ENCODE measurements at places on chromosomes 12 and 14.
A peak's percentile ranks its signal among the peaks of the same experiment; 100 is the strongest.

- H3K27ac ChIP-seq, result no peak overlapping the region
- H3K4me3 ChIP-seq, result no peak overlapping the region
- no peak for DNase-seq
- H3K36me3 ChIP-seq, result no peaks in the 10 kb centered on the region
- H3K4me1 ChIP-seq, result peaks cover 6% of the 10 kb centered on the region
- peaks cover 2% of the 10 kb centered on the region for H3K27me3 ChIP-seq
Observed at GRCh38 chr12:12663644-12664294, 32.2 kb downstream of the GPR19 start.

DNA sequence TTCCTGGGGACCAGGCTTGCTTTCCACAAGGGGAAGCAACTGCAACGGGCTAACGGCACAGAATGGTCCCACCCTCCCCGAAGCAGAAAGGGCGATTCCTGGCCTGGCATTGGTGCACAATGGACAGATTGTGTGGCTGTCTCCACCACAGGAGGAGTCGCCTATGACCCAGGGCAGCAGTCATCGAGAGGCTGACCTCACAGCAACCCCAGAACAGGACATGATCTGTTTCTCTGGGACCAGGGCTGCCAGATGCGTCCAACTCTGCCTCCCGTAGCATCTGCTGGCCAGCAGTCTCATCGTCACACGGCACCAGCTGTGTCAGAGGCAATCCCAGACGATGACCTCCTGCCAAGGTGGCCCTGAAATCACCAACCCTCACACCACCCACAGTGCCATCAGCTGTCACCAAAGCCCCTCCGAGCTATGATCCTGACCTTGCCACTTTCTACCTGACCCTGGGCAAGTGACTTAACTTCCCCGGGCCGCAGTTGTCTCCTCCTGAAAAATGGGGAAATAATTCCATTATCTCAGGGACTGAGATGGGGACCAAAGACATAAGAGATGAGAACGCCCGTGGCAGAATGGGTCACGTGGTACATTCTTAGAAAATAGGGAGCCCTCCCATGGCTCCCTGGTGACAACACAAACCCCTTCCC lies 86.7 kb downstream of the CHGA start:
- no peaks in the 10 kb centered on the region for H3K27me3 ChIP-seq
- no peaks in the 10 kb centered on the region for H3K36me3 ChIP-seq
- H3K27ac ChIP-seq, result no peak overlapping the region
- no peak for DNase-seq
- H3K4me1 ChIP-seq, result peaks cover 13% of the 10 kb centered on the region

DNA sequence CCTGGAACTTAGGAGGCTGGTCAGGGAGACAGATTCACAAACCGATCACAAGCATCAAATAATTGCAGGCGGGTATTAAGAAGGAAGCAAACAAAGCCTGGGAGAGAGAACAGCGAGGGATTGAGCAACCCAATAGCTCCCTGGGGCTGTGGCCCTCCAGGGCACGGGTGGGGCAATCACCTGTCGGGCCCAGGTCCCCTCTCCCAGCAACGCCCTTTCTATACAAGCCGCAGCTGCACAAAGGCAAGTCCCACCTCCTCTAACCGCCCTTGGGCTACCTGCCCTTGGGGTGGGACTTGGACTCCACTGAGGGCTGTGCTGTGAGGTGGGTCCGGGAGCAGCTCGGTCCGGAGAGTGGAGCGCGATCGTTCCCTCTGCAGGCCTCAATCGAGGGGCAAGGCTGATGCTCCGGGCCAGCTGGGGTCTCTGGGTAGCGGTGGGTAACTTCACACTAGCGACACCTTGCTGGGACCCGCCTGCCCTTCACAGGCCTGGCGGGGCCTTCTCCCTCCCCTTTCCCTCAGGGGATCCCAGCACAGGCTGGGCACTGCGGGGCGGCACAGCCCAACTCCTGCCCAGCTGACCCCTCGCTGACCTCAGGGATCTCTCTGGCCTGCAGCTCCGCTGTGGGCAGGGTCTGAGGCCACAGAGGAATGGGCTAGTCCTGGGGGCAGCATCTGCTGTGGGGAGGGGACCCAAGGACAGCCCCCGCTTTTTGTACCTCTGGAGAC lies 8.0 kb downstream of the PHB2 start:
- no peak overlapping the region for H3K4me3 ChIP-seq
- no peak overlapping the region for H3K27ac ChIP-seq
- H3K4me1 ChIP-seq, result peaks cover 4% of the 10 kb centered on the region
- DNase-seq, result no peak
- H3K27me3 ChIP-seq, result no peaks in the 10 kb centered on the region

- H3K27ac ChIP-seq, result peak overlapping the region; percentile 94
- H3K4me3 ChIP-seq, result peak overlapping the region; percentile 87
- H3K4me1 ChIP-seq, result no peaks in the 10 kb centered on the region
- no peaks in the 10 kb centered on the region for H3K27me3 ChIP-seq
- H3K36me3 ChIP-seq, result peaks cover 4% of the 10 kb centered on the region
Observed at GRCh38 chr14:91509083-91509877, 830 bp downstream of the PPP4R3A start.

- DNase-seq, result no peak
- no peak overlapping the region for H3K4me3 ChIP-seq
- H3K27me3 ChIP-seq, result no peaks in the 10 kb centered on the region
- no peaks in the 10 kb centered on the region for H3K36me3 ChIP-seq
- H3K4me1 ChIP-seq, result peaks cover 3% of the 10 kb centered on the region
Observed at GRCh38 chr12:51729331-51729730, 119.2 kb downstream of the FIGNL2 start.

DNA sequence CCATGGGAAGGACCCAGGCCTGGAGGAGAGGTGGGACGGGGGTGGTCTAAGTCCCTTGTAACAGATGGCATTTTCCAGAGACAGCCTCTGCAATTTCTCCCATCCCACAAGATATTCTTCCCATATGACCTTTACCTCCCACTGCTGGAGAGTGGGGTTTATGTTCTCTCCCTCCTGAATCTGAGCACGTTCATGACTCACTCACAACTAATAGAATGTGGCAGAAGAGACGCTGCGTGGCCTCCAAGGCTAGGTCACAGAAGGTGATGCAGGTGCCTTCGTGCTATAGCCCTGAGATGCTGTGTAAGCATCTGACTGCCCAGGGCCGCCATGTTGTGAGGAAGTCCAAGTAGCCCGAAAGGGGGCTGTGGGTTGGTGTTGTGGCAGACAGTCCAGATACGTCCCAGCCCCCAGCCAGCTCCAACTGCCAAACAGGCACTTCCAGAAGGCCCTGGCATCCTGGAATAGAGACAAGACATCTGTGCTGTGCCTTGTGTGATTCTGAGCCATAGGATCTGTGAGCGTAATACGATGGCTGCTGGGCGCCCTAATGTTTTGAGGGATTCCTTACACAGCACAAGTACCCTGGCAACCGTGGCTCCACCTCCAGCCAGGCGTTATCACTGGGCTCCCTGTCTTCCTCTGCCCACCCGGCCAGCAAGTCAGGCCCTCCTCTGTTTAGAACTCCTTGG lies 56.1 kb upstream of the NCOR2 start:
- peaks cover 2% of the 10 kb centered on the region for H3K27me3 ChIP-seq
- no peak overlapping the region for H3K4me3 ChIP-seq
- peaks cover 7% of the 10 kb centered on the region for H3K4me1 ChIP-seq
- DNase-seq, result no peak

DNA sequence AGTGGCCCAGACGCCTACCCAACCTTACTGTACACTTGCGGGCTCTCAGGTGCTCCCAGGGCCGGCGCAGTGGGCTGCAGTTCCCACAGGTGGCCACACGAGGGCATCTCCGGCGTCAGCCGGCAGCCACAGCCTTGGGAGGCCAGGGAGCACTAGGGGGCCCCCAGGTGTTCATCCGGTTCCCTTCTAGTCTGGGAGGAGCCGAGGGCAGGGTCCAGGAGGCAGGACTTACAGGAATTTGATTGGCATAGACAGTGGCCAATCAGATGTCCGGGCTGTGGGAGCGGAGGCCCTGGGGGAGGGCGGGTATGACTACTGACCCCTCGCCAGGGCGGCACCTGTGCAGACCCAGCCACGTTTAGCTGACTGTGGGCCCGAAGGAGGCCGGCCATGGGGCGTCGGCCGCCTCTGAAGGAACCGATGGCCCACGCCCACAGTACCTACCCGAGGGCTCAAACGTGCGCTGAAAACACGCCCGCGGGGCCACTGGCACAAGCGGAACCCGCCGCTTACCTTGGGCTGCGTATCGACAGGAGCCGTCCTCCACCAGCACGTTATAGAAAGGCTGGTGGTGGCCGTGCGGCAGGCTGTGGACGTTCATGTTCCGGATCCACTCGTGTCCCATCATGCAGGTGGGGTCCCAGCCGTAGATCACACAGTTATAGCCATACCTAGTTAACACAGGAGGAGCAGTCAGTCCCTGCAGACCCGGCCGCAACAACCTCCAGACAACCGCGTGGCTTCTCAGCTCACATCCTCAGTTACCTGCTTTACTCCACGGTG lies 34.8 kb downstream of the FBXO21 start:
- H3K4me3 ChIP-seq, result no peak overlapping the region
- H3K36me3 ChIP-seq, result peaks cover 8% of the 10 kb centered on the region
- DNase-seq, result peak; percentile 26
- no peaks in the 10 kb centered on the region for H3K27me3 ChIP-seq

DNA sequence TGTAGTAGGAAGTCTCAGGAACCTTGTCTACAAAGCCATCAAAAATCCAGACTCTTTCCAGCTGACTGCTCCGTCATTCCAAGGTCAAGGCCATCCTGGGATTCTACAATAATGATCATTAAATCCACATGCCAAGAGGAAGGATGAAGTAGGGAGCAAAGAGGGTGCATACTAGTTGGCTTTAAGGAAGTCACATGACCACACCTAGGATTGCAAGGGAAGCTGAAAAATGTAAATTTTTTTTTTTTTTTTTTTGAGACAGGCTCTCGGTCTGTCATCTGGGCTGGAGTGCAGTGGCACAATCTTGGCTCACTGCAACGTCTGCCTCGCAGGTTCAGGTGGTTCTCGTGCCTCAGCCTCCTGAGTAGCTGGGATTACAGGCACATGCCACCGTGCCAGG lies 7.3 kb upstream of the MRPL42 start:
- no peaks in the 10 kb centered on the region for H3K36me3 ChIP-seq
- no peak overlapping the region for H3K27ac ChIP-seq
- H3K4me3 ChIP-seq, result no peak overlapping the region
- H3K27me3 ChIP-seq, result no peaks in the 10 kb centered on the region
- DNase-seq, result no peak

GRCh38 chr12:116080415-116080814 lies 197.1 kb downstream of the MED13L start:
- no peaks in the 10 kb centered on the region for H3K36me3 ChIP-seq
- no peak for DNase-seq
- no peaks in the 10 kb centered on the region for H3K27me3 ChIP-seq
- no peak overlapping the region for H3K4me3 ChIP-seq
- no peaks in the 10 kb centered on the region for H3K4me1 ChIP-seq

DNA sequence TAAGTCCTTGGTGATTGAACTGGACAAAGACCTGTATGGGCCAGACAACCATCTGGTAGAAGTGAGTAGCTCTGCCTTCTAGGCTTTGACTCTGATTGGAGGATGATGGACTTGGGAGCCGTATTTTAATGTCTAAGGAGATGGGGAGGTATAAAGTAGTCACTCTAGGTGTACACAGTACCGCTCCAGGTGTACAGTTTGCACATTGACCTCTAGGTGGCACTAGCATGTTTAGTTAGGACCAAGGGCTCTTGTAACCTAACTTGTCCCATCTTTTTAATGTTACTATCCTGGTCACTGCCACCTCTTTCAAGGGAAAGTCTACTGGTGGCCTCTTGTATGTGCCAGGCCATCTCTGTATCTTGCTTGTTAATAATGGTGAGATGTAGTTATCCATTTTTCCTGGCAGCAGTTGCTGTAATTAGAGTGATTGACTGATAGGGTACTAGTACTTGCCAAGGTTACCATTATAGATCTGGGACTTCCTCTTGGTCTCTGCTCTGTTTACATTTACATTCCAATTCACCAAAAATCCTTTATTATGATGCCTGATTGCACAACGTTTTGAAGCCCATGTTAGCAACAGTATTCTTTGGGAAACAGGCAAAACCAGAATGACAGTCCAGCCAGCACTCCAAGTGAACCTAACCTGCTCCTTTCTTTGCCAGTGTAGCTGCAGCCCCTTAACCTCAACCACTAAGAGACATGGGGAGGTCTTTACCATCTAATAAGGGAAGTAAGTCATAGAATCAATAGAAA lies 3.6 kb downstream of the SMARCD1 start:
- DNase-seq, result peak; percentile 60
- no peak overlapping the region for H3K4me3 ChIP-seq
- H3K27me3 ChIP-seq, result no peaks in the 10 kb centered on the region

- H3K27ac ChIP-seq, result no peak overlapping the region
- no peaks in the 10 kb centered on the region for H3K27me3 ChIP-seq
- H3K4me1 ChIP-seq, result peaks cover 2% of the 10 kb centered on the region
- no peaks in the 10 kb centered on the region for H3K36me3 ChIP-seq
Observed at GRCh38 chr12:58487678-58488161, 432.6 kb downstream of the LRIG3 start.

DNA sequence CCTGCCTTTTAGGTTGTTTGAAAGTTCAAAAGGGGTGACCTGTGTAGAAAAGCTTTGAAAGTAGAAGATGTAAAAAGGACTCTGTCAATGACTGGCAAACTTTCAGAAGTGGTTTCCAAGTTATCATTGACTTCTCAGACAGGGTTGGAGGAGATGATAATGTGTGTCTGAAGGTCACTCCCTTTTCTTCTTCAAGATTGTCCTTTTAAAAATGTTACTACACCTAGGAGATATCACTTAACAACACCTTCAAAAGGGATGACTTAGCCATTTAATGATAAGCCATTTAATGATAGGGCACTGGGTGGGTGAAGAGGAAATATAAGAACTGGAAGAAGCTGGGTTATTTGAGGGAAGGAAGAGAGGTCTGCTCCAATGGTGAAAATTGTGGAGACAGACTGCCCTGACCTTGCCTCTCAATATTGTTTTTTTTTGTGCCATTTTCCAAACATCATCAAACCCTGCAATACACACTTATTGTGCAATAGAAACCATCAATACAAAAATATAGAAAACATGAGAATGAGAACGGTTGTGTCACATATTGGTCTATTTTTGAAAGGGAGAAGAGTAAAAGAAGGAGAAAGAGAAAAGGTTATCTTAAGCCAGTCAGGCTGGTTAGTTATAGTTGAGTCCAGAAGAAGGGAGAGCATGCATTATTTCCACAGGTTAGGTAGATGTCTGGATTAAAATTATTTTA lies 38.8 kb downstream of the BEST3 start:
- peaks cover 6% of the 10 kb centered on the region for H3K4me1 ChIP-seq
- no peaks in the 10 kb centered on the region for H3K27me3 ChIP-seq
- no peak overlapping the region for H3K4me3 ChIP-seq

DNA sequence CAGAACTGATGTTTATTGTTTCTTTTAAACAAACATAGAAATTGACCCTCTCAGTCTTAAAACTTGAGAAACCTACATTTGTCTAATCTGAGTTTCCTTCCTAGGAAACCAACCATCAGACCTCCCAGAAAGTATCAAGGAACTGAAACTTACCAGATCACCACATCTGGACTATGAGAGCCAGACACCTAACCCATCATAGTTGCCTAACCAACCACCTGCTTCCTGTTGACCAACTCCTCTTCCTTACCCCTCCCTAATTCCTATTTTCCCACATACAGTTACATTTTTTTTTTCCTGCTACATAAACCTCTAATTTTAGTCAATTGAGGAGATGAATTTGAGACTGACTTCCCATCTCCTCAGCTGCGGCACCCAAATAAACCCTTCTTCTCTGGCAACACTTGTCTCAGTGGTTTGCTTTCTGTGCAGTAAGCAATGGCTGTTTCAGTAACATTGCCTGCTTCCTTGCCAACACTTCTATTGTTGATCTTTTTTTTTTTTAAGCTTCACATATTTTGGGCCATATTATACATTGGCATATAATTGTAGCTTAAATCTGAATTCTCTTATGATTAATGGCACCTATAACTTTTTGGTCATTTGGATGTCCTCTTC lies 34.3 kb downstream of the KLRD1 start:
- DNase-seq, result peak; percentile 21
- no peaks in the 10 kb centered on the region for H3K4me1 ChIP-seq
- no peaks in the 10 kb centered on the region for H3K27me3 ChIP-seq
- H3K4me3 ChIP-seq, result no peak overlapping the region
